ENCODE measurements at places on chromosomes 1 and 21. TPM values are rescaled to one million over a fixed set of nuclear protein-coding genes. Genes with fewer than 3 reads are reported as not detected.

Gene PTPRF
- 109 TPM for total RNA-seq

Gene HSPA6
- total RNA-seq = not detected

Gene RUSC1
- 39.0 TPM for total RNA-seq

Gene CD164L2
- not detected for total RNA-seq

Gene CRYBG2
- not detected for total RNA-seq

Gene FAM72C
- 2.9 TPM for total RNA-seq

Gene DIO1
- not detected for total RNA-seq

Gene RGS13
- total RNA-seq = not detected

Gene PLPP3
- total RNA-seq = 20.9 TPM

Gene PTPRU
- total RNA-seq = 3.8 TPM

Gene LCE1A
- total RNA-seq = not detected

Gene KRTAP11-1
- not detected for total RNA-seq

Gene TRIM67
- not detected for total RNA-seq

Gene NR5A2
- total RNA-seq = 22.6 TPM

Gene KRTAP7-1
- not detected for total RNA-seq

Gene SELL
- total RNA-seq = 4.3 TPM

Gene NBPF4
- not detected for total RNA-seq

Gene ZFYVE9
- 13.5 TPM for total RNA-seq

Gene MAN1C1
- 0.67 TPM for total RNA-seq

Gene EDARADD
- not detected for total RNA-seq

Gene CFAP57
- total RNA-seq = 0.15 TPM

Gene RAB7B
- not detected for total RNA-seq

Gene SPRR1A
- not detected for total RNA-seq

Gene HOOK1
- total RNA-seq = not detected

Gene NR1I3
- not detected for total RNA-seq

Gene DENND2C
- 1.2 TPM for total RNA-seq

Gene ZBTB37
- total RNA-seq = 1.4 TPM
